ENCODE measurements at places on chromosomes 4 and X.

GRCh38 chrX:16457239-16457638 is 192.7 kb upstream of the S100G start:
- DNase-seq: no peak

GRCh38 chr4:186291256-186291890 is 25.4 kb downstream of the F11 start:
- no peak for DNase-seq

GRCh38 chrX:141164406-141164805 is 12.5 kb downstream of the LDOC1 start:
- no peak for DNase-seq

DNA sequence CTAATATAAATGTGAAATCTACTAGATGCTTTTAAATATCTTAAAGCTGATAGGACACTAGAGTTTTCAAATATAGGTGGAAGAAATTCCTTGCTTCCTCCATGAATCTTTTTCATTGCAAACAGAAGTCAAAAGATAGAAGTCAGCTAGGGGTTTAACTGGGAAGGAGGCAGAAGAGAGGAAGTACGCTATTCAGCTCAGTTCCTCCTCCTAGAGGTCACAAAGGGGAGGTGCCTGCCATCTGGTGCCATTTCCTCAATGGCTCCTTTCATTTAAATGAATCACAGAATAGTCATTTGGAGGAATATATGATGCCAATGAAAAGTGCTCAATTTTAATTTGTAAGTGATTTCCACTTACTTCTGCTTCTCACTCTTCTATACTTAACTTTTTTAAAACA is 8.5 kb downstream of the COL25A1 start:
- no peak for DNase-seq

- no peak for DNase-seq
These were observed 47.4 kb upstream of the PHOX2B start for GRCh38 chr4:41795796-41796385.

DNA sequence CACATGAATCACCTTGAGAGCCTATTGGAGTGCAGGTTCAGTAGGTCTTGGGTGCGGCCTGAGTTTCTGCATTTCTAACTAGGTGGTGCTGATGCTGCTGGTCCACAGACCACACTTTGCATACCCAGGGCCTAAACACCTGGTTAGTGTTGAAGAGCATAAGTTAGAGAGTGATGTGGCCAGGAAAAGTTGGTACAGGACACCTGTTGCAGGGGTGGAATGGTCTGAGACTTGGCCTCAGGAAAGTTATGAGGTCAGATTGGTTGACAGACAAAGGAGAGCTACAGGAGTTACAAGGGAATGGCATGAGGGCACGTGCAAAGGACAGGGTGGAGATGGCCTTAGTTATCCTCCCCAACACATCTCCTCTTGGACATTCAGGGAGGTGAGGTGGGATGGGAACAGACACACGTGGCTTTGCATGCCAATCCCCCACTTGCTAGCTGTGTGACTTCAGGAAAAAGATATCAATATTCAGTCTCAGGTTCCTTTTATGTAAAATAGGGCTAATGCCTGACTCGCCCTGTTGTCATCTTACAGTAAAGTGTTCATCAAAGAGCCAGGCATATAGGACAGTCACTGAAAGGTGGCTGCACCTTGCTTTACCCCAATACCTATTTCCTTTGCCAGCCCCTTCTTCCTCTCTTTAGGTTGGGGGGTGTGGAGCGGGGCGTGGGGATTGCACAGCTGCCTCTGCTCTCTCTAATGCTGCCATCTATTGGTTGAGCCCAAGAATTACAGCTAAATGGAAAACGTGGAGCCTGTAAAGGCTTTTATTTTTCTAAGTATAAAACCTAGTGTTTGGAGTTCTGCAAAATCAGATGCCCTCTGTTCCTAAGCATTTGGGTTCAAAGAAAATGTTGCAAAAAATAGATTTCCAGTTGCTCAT is 47.5 kb downstream of the ATG4A start:
- no peak for DNase-seq
